RWPE1 (cell line): ENCODE measurements at places on chromosomes 16 and 17.

- no peak for DNase-seq
Measured at GRCh38 chr16:88527937-88528743, 42.1 kb upstream of the ZC3H18 start.

DNA sequence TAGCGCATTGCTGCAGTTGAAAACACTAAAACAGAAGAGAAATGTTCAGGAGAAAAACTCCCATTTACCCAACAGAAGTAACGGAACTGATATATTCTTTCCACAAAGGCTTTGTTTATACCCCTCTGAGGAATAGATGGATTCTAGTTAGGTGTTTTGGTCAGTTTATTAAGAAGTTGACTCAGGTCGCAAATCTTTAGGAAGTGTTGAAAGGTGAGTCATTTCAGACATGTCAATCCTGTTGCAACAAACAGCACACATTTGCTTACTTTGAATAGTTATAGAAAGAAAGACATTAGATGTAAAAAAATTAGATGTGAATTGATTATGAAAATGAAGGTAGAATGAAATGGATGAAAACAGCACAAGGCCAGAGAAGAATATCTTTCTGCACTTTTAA is 941.0 kb downstream of the KCNJ2 start:
- peak; percentile 42 for DNase-seq

GRCh38 chr16:49280105-49280741 is 1.4 kb downstream of the CBLN1 start:
- DNase-seq, result no peak

DNA sequence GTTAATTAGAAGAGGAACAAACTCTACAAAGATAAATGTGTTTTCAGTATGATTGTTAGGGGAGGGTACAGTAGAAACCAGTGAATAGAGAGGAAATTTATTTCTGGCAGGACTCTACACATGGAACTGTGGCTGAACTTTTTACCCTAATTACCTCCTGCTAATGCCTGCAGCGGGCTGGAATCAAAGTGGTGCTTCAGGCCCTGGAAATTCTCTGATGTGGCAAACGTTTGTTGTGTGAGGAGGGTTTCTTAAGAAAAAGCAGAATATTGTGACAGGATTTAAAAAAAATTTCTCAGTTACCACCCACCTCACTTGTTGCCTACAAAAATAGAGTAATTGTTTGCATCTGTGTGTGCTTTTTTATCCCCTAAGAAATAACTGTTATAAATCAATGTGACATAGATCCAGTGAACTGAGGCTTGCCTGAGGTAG is 154.5 kb downstream of the BCAS3 start:
- no peak for DNase-seq

DNA sequence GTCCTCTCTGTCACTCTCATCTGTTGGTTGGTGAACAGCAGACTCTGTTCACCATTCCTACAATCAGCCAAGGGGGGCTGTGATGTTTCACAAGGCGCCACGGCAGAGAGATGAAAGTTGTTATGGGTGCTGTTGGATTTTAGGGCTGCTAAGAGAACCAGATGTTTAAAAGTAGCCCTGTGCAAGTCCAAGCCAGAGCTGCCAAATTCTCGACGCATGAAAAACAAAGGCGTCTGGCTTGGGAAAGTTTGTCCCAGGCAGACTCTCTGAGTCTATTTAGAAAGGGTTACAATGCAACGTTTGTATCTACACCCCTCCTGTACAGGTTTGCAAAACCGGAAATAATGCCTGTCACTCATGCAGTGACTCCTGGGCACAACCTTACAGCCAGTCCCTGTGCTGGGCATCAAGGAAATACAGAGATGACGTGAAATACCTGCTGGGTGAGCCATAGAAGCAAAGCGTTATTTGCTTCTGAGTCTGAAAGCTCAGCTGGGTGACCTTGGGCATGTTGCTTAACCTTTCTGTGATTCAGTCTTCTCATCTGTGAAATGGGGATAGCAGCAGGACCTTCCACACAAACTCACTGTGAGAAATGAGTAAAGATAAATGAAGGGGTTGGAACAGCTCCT is 74.8 kb downstream of the XYLT1 start:
- DNase-seq, result no peak

- DNase-seq, result no peak
Measured at GRCh38 chr16:80836202-80836601, 31.8 kb upstream of the CDYL2 start.

GRCh38 chr16:47584464-47585225 is 123.5 kb downstream of the PHKB start:
- no peak for DNase-seq

DNA sequence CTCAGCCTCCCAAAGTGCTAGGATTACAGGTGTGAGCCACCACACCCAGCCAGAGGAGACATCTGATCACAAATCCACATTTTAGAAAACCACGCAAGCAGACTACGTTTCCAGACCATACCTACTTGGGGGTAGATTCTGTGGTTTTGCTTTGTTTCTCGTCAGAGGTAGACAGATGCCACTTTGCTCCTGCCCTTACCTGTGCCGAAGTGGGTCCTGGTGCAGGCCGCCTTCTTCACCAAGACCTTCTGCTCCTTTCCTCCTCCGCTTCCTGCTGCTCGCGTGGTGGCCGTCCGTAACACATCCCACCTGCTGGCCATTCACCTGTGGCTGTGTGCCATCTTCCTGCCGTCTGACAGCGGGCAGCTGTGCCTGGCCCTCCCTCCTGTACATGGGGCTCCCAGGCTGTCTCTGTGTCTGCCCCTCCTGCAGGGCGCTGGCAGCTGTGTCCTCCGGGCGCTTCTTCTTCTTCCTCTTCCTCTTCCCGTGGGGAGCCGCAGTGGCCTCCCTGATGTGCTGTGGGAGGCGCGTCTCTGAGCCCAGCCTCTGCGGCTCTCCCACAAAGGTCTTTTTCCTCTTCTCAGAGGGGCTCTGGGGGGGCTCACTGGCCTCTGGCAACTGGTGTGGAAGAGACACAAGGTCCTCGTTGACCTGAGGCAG is 21.2 kb upstream of the CYTH1 start:
- DNase-seq, result no peak

GRCh38 chr16:75379911-75380847 is 53.1 kb downstream of the CFDP1 start:
- DNase-seq, result no peak

GRCh38 chr16:27305839-27306442 is 7.8 kb upstream of the IL4R start:
- DNase-seq, result no peak

- no peak for DNase-seq
Measured at GRCh38 chr16:23578101-23578830, 17.9 kb downstream of the NDUFAB1 start.

DNA sequence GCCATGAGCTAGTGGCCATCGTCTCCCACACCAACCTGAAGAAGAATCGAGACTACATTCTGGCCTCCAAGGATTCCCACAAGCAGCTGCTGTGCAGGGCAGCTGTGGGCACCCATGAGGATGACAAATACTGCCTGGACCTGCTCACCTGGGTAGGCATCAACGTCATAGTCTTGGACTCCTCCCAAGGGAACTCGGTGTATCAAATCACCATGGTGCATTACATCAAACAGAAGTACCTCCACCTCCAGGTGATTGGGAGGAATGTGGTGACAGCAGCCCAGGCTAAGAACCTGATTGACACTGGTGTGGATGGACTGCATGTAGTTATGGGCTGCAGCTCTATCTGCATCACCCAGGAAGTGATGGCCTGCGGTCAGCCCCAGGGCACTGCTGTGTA is 70.2 kb downstream of the GRIN2A start:
- no peak for DNase-seq

- peak; percentile 85 for DNase-seq
Measured at GRCh38 chr17:41738077-41738800, 3.8 kb upstream of the HAP1 start.

DNA sequence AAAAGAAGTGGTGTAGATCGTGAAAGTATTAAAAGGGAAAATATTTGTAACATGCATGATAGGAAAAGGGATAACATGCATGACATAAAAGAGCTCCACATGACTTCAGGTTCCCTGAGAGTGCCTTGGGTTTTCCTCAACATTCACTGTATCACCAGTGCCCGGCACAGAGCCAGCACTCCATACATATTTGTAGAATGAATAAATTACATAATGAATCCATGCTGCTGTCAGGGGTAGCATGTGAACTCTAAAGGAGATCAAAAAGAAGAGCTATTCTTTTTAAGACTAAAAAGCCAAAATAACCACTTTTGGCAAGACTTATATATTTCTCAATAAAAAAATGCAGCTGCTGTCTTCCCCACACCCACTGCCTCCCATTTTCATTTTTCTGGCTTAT is 2.7 kb upstream of the ZNF594 start:
- DNase-seq, result no peak

DNA sequence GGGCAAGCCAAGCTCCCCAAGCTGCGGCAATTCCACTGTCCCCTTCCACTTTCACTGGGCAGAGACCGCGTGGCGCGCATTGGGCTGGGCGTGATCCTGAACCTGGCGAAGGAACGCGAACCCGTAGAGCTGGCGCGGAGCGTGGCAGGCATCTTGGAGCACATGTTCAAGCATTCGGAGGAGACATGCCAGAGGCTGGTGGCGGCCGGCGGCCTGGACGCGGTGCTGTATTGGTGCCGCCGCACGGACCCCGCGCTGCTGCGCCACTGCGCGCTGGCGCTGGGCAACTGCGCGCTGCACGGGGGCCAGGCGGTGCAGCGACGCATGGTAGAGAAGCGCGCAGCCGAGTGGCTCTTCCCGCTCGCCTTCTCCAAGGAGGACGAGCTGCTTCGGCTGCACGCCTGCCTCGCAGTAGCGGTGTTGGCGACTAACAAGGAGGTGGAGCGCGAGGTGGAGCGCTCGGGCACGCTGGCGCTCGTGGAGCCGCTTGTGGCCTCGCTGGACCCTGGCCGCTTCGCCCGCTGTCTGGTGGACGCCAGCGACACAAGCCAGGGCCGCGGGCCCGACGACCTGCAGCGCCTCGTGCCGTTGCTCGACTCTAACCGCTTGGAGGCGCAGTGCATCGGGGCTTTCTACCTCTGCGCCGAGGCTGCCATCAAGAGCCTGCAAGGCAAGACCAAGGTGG is 9.8 kb downstream of the SARM1 start:
- DNase-seq, result no peak

DNA sequence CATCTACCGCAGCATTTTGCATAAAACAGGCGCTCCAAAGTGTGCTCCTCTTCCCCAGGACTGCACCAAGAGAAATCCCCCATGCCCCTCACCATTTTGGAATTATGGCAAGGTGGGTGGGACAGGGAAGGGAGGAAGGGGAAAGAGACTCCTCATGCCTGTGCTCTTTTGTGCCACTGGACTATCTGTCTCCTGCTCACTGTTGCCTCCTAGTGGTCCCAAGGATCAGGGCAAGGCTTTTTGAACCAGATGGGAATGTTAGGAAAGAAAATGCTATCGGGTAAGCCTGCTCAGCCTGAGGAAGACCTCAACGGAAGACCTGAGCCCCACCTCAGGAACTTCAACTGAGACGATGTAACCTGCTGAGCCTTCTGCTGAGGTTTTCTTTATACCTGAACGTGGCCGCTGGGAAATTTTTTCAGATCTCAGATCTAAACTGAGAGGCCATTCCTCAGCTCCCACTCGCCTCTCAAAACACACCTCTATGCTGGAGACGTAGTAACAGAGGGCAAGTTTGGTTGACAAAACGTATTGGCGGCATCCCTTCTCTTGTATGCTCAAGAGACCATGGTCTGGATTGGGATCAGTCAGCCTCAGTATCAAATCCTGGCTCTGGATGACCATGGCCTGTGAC is 58.3 kb downstream of the SPACA3 start:
- peak; percentile 63 for DNase-seq

DNA sequence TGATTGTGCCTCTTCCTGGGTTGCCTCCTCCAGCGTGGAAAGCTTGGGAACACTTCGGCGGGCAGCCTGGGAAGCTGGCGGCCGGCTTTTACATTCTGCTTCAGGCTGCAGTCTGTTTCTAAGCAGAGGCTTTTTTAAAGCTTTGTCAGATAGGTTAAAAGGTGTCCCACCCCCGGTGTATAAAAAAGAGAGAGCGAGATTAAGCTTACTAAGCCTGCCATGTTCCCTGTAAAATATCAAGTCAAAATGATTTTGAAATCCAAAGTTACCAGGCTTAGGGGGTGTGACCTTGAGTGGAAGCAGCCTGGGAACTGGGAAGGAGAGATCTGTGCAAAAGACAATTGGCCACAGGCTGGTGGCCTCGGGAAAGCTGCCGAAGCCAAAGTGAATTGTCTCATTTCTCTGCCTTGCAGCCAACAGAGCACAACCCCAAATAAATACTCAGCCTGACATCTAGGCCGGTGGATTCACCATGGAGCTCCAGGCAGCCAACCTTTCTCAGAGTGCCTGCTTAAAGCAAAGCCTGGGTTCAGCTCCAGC is 254.5 kb downstream of the FTO start:
- DNase-seq, result no peak

- no peak for DNase-seq
Measured at GRCh38 chr17:80931421-80932265, 60.0 kb upstream of the CHMP6 start.

- no peak for DNase-seq
Measured at GRCh38 chr17:36717088-36717487, 115.7 kb downstream of the MRM1 start.

DNA sequence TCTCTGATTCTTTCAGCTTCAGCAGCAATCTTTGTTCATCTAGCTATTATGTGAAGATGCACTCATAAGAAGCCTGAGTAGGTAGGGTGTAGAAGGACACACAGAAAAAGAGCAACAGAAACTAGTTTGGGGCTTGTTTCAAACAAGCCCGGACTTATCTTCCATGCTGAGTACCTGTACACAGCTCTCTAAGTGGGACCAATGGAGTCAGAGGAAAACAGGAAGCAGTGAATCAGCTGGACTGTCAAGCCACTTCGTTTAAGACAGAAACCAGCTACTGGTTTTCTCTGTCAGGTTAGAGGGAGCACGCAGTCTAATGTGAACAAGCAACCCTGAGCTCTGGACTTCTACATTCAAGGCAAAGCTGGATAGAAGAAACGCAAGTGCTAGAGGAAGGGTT is 16.0 kb downstream of the MAP2K6 start:
- peak; percentile 45 for DNase-seq

- DNase-seq, result no peak
Measured at GRCh38 chr17:31509095-31509804, 117.8 kb downstream of the RAB11FIP4 start.

DNA sequence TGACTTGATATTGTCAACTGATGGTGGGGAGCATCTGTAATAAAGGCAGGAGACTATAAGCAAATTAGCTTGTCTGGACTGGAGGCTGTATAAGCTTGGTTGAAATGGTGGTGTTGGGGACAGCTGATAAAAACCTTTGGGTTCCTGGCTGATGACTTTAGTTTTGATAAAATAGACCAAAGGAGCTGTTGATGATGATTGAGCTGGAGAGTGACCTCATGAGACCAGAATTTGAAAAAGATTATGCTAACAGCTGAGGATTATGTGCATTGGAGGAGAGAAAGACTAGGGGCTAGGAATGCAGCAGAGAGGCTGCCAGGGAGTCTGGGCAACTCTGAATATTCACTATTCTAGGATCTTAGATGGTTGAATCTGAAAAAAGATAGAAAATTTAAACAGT is 8.7 kb upstream of the CDC27 start:
- DNase-seq, result no peak

- DNase-seq, result no peak
Measured at GRCh38 chr16:1530883-1531637, 2.4 kb upstream of the TMEM204 start.

DNA sequence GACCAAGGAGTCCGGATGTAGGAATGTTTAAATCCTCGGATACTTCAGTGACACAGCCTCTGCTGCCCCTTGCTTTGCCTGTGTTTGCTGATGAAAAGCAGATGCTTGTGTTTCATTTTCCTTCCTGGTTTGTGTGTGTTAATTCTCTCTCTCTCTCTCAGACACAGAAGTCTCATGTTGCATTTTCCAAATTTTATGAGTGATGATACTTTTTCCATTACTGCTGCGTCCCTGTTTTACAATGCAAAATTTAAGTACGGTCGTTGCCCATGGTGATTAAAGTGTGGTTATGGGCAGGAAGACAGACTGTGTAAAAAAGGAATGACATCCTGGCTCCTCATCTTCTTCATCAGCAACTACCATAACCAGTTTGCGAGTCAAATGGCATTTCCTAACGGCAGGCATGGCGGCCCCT is 5.7 kb downstream of the RMI2 start:
- no peak for DNase-seq
